ENCODE measurements at places on chromosomes 16 and 17.

- no peak overlapping the region for H3K27ac ChIP-seq
- no peaks in the 10 kb centered on the region for H3K36me3 ChIP-seq
- H3K4me1 ChIP-seq, result no peaks in the 10 kb centered on the region
Measured at GRCh38 chr17:4721203-4722135, 9.8 kb upstream of the MED11 start.

GRCh38 chr16:88430185-88430523 lies 22.9 kb upstream of the ZFPM1 start:
- H3K4me3 ChIP-seq, result no peak overlapping the region
- no peak for DNase-seq
- H3K36me3 ChIP-seq, result no peaks in the 10 kb centered on the region
- no peaks in the 10 kb centered on the region for H3K4me1 ChIP-seq
- no peaks in the 10 kb centered on the region for H3K27me3 ChIP-seq

DNA sequence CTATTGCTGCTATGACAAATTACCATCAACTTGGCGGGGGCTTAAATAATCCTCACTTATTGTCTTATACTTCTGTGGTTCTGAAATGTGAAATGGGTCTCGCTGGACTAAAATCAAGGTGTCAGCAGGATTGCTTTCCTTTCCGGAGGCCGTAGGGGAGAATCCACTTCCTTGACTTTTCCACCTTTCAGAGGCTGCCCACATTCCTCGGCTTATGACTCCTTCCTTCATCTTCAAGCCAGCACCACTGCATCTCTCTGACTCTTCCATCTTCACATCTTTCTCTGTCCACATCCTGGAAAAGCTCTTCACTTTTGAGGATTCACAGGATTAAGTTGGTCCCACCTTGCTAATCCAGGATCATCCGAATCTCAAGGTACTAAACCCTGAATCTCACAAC lies 217.8 kb downstream of the GRIN2A start:
- no peak overlapping the region for H3K4me3 ChIP-seq
- no peaks in the 10 kb centered on the region for H3K4me1 ChIP-seq
- no peak overlapping the region for H3K27ac ChIP-seq
- H3K27me3 ChIP-seq, result no peaks in the 10 kb centered on the region
- H3K36me3 ChIP-seq, result no peaks in the 10 kb centered on the region

DNA sequence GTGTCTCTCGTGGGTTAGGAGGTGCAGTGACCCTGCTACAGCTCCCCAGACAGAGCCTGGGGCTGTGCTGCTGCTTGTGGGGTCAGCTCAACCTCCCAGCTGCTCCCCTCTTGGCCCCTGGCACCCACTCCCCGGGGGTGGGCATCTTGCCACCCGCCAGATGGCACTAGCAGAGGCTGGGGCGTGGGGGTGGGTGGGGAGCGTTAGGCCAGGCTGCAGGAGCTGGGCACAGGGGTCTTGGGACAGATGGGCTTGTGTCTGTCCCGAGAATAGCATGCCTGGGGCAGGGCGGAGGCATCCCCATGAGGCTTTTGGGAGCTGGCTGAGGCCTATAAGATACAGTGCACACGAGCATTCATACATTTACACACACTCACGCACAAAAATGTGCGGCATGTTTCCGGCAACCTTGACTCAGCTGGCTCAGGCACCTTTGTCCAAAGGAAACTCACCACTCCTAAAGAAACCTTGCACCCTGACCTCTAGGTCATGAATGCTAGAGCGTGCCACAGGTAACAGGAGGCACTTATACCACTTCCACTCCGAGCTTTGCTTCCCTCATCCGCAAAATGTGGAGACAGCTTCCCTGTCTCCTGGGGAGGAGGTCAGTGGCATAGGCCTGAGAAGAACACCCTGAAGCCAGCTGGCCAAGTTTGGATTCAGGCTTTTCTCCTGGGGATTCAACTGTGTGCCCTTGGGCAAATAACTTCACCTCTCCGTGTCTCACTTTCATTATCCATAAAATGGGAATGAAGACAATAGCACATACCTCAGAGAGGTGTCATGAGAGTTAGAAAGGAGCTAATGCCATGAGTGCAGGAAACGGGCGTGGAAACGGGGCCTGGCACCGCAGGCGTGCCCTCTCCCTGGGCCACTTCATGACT lies 78.9 kb upstream of the LHX1 start:
- no peak overlapping the region for H3K27ac ChIP-seq
- H3K27me3 ChIP-seq, result no peaks in the 10 kb centered on the region
- peak; percentile 53 for DNase-seq
- H3K36me3 ChIP-seq, result no peaks in the 10 kb centered on the region
- no peak overlapping the region for H3K4me3 ChIP-seq

DNA sequence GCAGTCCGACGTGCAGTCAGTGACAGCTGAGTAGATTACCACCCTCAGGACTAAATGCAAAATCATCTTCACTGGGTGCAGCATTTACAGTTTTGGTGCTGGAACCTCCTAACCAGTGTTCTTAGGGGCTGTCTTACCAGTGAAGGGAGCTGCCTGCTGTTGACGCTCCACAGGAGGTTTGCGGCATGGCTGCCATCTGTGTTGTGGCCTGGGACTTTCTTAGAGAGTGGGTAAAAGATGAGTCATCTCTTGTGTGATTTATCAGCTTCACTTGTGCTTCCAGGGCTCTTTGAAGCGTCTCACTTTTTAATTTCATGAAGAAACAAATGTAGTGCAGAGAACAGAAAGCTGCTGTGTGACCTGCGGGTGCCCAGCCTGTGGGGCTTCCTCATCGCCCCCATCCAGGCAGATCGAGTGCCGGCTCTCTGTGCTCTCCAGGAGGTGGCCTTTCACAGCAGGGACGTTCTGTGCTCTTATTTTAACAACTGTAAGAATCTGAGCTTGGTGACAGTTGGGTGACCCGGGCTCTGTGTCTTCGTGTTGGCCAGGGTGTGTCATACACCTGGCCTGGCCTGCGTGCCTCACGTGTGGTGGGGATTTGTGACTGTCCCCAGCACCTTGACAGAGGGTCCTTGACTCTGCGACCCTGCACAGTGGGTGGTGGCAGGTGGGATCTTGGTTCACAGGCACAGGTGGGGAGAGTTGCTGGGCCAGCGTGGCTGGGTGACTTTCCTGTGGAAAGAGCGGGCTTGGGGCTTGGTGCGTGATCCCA lies 24.3 kb upstream of the ZNF750 start:
- DNase-seq, result peak; percentile 33
- H3K36me3 ChIP-seq, result no peaks in the 10 kb centered on the region
- H3K27me3 ChIP-seq, result no peaks in the 10 kb centered on the region
- no peak overlapping the region for H3K4me3 ChIP-seq
- H3K4me1 ChIP-seq, result no peaks in the 10 kb centered on the region
- H3K27ac ChIP-seq, result no peak overlapping the region

- no peaks in the 10 kb centered on the region for H3K36me3 ChIP-seq
- no peak overlapping the region for H3K27ac ChIP-seq
- no peak for DNase-seq
- H3K27me3 ChIP-seq, result no peaks in the 10 kb centered on the region
Measured at GRCh38 chr16:64540434-64540833, 581.4 kb downstream of the CDH11 start.

DNA sequence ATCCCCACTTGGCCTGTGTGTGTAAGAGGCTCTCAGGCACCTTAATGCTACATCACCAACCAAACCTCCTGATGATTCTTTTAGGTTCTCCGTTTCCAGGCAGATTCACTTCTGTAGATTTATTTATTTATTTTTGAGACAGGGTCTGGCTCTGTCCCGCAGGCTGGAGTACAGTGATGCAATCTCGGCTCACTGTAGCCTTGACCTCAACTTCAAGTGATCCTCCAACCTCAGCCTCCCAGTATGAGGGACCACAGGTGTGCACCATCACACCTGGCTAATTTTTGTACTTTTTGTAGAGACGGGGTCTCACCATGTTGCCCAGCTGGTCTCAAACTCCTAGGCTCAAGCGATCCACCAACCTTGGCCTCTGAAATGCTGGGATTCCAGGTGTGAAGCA lies 12.7 kb upstream of the MEOX1 start:
- no peaks in the 10 kb centered on the region for H3K27me3 ChIP-seq
- no peak overlapping the region for H3K4me3 ChIP-seq
- no peaks in the 10 kb centered on the region for H3K36me3 ChIP-seq
- H3K27ac ChIP-seq, result no peak overlapping the region
- no peak for DNase-seq
- H3K4me1 ChIP-seq, result peaks cover 5% of the 10 kb centered on the region

DNA sequence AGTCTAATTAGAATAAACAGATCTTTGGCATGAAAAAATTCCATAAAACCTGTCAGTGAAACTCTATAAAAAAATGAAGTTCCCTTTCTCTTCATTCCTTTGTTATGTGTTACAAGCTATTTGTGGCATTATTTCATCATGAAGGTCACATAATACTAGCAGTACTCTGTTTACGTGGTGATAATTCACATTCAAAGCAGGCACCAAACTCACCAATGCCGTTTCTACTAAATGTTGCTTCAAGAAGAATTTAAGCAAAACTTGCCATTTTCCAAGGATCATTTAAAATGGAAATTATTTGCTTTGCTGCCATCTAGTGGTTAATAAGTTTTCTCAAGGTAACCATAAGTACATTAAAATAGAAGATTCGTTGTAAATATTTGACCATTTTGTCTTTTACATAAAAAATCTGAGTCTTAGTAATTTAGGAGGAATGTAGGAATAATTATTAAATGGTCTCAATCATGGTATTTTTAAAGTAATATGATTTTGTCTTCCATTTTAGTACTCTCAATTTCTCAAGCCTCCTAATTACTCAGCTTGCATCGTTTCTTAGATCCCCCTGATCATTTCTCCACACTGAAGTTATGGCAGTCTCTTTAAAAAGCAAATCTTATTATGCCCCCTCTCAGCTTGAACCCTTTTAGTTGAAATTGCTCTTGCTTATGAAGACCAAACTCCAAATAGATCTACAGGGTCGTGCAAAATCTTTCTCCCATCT lies 80.8 kb downstream of the OMG start:
- peak; percentile 43 for DNase-seq
- no peak overlapping the region for H3K27ac ChIP-seq
- no peak overlapping the region for H3K4me3 ChIP-seq
- no peaks in the 10 kb centered on the region for H3K36me3 ChIP-seq

DNA sequence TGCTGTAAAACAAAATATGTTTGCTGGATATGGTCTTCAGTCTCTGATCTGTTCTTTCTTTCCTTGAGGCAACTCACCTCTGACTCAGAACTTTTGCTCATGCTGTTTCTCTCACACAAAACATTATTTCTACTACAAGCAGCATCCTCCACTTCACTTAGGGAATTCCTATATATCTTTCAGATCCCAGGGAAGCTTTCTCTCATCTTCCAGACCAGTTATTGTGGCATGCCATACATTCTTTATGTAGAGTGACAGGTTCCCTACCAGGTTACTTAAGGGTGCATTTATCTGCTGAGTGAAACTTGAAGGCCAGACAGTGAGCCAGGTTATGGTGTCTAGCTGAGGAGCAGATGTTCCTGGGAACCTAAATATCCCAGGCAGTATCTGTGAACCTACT lies 1226.0 kb downstream of the CDH8 start:
- no peaks in the 10 kb centered on the region for H3K4me1 ChIP-seq
- no peak overlapping the region for H3K27ac ChIP-seq
- H3K27me3 ChIP-seq, result no peaks in the 10 kb centered on the region
- no peak overlapping the region for H3K4me3 ChIP-seq
- no peaks in the 10 kb centered on the region for H3K36me3 ChIP-seq
- peak; percentile 26 for DNase-seq

DNA sequence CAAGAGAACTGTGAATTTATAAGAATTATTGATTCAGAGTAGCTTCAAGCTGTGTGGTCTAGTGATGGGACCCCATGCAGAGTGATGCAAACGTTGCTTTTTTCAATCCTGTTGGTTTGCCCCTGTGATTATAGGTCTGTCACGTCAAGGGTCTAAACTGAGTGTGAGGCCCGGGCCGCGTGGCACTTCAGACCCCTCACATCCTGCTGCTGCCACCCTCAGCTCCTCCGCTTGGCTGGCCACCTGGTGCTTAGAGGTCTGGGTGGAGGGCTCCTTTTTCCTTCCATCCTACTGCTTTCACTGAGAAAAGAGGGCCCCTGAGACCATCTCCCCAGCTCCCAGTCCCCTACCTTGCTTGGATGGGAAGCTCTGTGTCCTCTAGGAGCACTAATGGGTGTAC lies 12.0 kb downstream of the MYL4 start:
- DNase-seq, result no peak
- no peak overlapping the region for H3K4me3 ChIP-seq
- no peak overlapping the region for H3K27ac ChIP-seq
- no peaks in the 10 kb centered on the region for H3K27me3 ChIP-seq
- peaks cover 6% of the 10 kb centered on the region for H3K4me1 ChIP-seq
- H3K36me3 ChIP-seq, result no peaks in the 10 kb centered on the region

Data from mesendoderm (in vitro differentiated cells).